ENCODE measurements at places on chromosomes 16 and 17.

- no peak for DNase-seq
Observed at GRCh38 chr17:4901648-4902344, 1.1 kb downstream of the CHRNE start.

DNA sequence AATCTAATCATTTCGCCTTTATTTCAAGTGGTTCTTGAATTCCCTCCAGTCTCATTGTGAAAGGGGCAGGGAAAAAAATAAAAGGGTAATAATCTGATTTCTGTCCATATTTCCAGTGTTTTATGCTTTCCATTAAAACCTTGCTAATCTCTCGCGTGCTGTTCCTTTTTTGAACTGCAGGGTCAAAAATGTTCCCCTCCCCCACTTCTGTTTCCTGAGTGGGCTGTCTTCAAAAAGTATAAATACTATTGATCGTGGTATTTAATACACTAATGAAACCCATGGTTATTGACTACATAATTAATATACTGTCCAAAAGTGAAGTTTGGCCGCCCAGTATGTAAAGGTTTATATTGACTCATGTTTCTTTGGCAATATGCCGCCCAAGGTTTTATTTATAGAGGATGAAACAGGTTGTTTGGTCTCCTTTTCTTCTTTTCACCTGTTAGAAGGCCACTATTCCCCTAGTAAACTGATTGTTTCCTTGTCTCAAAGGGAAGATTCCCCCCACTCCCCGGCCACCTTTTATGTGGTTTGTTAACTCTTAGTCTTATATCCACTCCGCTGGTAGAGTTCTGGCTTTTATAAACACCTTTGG lies 69.7 kb downstream of the RPA1 start:
- DNase-seq, result no peak

DNA sequence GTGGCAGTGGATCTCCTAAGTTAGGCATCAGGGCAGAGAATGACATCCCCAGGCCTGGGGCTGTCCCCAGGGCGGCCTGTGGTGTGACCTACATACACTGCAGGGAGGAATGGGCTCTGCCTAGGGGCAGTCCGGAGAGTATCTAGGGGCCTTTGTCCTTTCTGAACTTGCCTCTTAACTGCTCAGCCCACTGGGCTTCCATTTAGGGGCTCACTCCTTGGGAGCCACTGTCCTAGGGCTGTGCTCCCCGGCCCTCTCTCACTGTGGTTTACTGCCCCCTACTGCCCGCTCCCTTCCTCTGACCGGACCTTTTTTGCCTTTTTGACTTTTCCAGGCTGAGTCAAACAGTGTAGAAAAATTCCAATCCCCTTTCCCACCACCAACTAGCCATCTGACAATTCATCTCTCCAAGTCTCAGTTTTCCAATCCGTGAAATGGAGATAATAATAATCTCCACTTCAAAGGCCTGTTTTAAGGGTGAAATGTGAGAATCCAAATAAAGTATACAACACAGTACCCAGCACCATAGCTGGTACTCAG lies 66.8 kb downstream of the DNAH3 start:
- no peak for DNase-seq

DNA sequence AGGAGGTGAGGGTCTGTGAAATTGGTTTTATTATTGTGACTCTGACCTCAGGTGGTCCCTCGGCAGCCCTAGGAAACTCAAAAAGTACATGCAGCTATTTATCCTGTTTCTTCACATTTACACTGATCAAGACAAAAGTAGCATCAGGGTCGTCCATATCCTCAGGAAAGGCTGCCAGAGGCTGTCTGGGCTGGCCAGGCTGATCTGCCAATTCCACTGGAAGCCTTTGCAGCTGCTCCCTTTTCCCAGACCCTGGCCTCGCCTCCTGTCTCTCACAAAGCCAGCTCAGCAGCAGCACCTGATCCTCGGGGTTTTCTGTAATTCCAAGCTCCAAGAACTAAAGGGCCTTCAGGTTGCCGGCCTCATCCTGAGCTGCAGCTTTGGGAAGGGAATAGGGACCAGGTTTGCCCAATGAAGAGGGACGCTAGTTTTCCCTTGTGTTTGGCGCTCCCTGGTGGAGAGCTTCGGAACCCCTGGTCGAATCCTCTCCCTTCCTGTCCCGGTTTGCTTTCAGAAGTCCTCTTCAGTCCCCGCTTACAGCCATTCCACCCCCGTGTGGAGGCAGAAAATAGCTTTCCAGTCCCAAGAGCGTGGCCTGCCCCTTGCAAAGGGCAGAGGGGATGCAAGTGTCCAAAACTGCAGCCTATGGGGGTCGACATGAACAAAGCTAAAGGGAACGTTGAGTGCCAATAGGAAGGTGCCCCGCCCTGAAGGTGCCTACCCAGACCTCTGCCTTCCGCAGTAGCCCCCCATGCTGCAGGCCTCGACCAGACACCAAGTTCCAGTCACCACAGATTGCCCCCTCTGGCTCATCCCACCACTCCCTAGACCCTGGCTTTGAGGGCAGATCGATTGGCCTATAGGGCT lies 13.4 kb downstream of the MFSD6L start:
- peak; percentile 60 for DNase-seq

DNA sequence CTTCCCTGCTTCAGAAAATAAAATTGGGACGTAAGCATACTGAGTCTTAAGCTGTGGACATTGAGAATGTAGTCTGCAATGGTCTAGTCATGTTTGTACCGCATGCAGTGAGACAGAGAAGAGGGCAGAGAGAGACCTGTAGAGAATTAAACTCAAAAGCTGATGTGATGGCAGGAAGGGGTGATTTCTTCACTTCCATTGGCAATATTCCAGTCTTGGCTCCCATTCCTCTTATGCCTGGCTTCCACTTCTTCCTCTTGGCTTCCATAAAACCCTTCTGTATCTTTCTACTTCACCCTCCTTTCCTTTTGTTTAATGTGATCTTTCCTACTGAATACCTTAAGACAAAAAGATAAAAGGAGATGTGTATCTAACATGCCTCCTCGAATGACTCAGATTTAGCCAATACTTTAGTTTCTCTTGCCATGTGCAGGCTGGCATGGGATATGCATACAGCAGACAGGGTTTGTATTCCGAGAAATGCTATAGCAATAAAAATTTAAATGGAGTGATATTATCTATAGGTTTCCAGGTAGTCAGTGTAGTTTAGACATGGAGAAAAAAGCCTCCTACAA lies 423.1 kb upstream of the DYNLRB2 start:
- no peak for DNase-seq

- DNase-seq, result no peak
Observed at GRCh38 chr16:65809627-65810026, 556.9 kb upstream of the CDH5 start.

DNA sequence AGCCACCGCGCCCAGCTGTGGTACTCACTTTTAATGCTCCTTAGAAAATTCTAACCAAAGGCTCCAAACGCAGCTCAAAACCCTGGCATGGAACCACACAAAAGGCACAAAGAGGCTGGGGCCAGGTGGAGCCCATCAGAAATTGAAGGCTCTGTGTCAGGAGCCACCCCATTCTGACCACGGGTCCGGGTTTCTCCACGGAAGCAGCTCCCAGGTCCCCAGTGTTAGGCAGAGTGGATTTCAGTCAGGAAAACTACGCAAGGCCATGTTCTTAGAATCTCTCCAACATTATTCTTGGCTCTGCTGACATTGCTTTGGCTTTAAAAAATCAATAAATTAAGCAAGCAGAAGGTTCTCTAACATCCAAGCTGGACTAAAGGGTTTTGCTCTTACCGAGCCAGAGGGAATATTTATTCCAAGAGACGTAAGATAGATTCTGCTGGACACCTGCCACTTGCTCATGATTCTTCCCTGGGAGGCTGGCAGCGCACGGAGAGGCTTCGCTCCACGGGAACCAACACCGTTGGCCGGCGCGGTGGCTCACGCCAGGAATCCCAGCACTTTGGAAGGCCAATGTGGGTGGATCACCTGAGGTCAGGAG lies 93.5 kb downstream of the NXN start:
- DNase-seq, result no peak

- no peak for DNase-seq
Observed at GRCh38 chr16:46826631-46827030, 4.3 kb downstream of the C16orf87 start.

- no peak for DNase-seq
Observed at GRCh38 chr16:17683281-17683680, 212.5 kb upstream of the XYLT1 start.

DNA sequence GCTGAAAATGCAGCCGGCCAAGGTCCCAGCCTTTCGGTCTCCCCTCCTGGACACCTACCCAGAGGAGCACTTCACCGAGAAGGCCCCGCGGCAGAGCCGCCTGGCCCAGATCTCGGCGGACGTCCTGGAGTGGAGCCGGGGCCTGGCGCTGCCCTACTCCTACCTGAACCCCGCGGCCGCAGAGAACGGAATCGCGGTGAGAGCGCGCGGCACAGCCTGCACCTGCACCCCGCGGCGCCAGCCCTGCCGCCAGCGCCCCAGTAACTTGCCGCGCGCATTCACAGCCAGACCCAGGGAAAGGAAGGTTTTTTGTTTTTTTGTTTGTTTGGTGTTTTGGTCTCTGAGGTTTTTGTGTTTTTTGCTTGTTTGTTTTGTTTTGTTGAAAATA lies 15.2 kb downstream of the ALOX12B start:
- DNase-seq, result no peak

- DNase-seq, result no peak
Observed at GRCh38 chr16:4471869-4472268, 2.6 kb downstream of the NMRAL1 start.

DNA sequence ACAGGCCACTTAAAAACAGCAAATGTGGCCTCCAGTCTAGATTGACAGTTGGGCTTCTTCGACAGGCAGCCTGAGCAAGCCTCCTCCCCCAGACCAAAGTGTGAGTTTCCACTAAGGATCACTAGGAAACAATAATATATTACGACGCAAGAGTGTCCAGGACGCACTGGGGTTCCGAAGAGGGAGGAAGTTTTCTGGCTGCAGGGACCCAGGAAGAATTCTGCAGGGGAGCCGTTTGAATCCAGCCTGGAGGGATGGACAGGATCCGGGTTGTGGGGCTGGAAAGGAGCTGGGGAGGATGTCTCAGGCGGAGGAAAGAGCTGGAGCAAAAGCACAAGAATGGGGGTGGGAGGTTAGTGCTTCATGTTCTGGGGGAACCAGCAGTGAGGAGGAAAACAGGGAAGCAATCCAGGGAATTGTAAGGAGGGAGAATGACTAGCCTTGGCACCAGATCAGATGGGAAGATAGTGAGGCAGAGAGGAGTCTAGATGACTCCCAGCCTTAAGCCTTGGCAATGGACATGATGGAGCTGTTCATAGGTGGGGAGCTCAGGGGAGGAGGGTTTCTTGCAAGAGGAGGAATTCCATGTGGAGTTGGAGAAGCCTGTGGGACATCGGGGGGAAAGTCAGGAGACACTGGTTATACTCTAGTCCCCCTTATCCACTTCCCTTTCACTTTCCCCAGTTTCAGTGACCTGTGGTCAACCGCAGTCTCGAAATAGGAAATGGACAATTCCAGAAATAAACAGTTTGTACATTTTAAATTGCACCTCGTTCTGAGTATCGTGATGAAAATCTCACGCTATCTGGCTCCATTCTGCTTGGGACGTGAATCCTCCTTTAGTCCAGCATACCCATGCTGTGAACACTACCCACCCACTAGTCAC lies 26.6 kb downstream of the NGFR start:
- DNase-seq, result no peak

- no peak for DNase-seq
Observed at GRCh38 chr17:14070344-14070984, 1.2 kb downstream of the COX10 start.

DNA sequence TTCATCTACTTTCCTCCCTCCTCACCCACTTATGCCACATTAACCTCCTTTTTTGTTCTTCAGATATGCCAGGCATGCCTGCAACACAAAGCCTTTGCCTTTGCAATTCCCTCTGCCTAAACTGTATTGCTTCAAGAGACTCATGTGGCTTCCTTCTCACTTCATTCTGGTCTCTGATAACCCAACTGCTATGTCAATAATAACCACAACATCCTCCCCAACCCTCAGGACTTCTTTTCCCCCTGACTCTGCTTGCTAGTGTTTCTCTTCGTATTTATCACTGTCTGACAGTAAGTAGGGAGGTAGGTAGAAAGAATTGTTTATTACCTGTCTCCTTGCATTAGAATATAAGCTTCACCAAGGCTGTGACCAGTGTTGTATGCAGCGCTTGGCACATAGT lies 22.4 kb downstream of the RBL2 start:
- no peak for DNase-seq

- DNase-seq, result no peak
Observed at GRCh38 chr16:11254913-11255736, 879 bp downstream of the SOCS1 start.

GRCh38 chr17:46027048-46027975 lies 28.3 kb downstream of the STH start:
- no peak for DNase-seq

DNA sequence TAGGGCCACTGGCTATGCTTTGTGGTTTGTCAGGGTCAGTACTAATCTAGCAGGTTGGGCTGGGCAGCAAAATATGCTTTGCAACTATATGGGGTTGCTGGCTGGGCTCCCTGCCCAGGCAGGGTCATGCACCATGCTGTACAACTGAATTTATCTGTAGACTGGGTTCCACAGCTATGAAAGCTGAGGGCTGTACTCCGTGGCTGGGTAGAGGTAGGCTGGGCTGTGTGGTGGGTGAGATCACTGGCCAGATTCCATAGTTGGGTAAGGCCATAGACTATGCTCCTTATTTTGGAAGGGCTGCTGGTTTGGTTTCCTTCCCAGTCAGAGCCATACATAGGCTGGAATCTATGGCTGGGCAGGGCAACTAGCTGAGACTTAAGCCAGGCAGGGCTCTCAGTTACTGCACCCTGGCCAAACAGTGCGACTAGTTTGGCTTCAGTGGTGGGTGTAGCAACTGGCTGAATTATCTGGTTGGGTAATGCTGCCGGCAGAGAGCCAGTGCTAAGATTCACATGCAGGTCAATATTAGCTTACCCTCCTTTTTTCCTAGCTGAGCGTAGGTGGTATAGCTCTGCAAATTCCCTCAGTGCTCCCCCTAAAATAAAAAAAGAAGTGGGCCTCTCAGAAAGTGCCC lies 769.1 kb upstream of the CDH8 start:
- DNase-seq, result no peak
